ENCODE measurements at places on chromosomes 4 and X.

DNA sequence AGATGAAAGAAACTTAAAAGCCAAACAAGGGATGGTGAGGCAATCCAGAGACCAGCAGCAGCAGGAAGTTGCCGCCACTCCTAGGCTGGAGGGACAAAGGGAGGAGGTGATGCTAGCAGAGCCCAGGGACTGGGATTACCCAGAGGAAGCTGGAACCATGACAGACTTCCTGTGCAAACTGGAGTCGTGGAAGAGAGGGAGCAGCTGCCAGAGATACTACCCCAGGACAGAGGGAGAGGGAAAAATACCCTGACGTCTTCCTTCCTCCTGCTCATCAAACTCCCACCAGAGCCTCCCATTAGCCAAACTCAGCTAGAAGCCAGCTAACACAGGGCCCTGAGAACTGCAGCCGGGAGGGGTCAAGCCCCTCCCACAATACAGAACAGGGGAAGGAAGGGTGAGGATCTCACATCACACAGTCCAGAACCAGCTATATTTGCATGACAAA lies 101.2 kb upstream of the KLF3 start:
- peak; percentile 41 for DNase-seq

DNA sequence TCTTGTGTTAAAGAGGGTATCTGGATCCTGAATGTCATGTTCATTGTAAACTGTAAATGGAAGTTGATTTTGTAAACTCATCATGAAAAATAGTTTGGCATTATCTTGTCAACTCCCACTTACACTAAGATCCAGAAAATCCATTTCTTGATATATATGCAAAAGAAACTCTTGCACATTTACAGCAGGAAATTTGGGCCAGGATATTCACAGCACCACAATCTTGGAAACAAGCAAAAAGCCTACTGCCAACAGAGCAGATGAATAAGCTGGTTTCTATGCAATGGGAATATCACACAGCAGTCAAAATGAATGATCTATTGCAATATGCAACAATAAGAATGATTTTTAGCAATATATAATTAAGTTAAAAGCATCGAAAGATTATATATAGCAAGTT lies 8.6 kb downstream of the GABRA4 start:
- DNase-seq, result no peak

DNA sequence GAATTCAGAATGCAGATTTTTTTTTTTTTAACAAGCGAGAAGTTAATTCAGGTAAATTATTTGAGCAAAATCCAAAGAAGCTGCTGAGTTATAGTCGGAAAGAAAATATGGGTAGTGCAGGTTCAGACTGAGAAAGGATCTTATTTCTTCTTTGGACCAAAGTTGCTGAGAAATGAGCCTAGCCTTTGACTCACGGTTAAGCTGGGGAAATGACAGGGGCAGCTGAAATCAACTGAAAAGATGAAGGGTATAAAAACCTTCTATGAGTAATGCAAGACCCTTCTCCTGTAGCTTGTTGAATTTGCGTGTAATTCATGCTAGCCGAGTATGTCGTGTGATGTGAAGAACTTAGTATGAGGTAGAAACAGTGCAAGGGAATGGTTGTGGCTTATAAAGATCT lies 63.0 kb downstream of the KIAA0232 start:
- DNase-seq, result no peak

DNA sequence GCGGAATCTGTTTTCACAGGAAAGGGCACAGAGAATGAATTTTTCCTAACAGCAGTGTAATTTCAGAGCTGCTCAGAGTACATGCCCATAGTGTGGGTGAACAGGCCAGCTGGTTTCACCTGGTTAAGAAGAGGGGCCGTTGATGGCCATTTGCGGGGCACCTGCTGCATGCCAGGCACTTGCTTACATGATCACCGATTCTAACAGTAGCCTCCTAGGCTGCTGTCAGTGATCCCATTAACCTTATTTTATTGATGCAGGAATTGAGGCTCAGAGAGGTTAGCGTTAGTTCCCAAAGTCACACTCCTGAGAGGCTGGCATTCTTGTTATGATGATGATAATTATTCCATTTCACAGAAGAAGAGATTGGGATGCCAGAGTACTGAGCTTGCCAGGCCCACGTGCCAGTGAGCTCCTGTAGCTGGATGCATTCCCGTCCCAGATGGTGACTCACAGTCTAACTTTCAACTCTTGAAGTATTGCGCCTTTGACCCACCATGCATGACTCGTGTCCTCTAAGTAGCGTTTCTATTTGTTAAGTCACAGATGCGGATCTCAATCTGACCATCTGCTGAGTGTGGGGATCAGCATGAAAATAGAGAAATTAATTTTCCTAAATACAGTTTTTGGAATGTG lies 76.5 kb downstream of the PSAPL1 start:
- DNase-seq, result peak; percentile 87

GRCh38 chr4:149166365-149166764 lies 649.3 kb downstream of the IQCM start:
- peak; percentile 46 for DNase-seq

- DNase-seq, result peak; percentile 13
These were observed 61.5 kb upstream of the EXOC1L start for GRCh38 chr4:55758066-55758465.

GRCh38 chr4:35166466-35166865 lies 1077.8 kb downstream of the ARAP2 start:
- no peak for DNase-seq

DNA sequence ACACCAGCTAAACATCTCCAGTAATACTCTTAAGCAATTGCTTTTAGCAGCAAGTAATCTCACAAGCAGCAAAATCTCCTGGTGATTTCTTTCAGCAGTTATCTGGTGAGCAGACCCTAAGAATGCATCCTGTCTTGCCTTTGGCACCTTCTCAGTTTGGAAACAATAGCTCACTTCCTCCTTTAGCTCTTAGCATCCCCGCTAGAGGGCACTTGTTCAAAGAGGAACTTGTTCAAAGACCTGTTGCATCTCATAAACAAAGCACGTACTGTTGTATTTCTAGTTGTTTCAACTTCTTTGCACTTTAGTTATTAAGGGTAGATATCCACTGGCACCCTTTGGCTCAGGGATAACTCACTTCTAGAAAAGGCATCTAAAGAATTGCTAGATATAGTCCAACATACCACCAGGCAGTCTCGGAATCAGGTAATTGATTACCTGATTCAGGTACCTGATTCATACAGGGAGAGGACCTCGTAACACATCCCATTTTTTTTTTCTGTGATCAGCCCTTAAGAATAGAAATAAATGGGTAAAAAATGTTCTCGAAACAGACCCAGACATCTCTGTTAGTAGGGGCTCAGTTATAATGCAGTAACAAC lies 81.9 kb upstream of the QRFPR start:
- peak; percentile 61 for DNase-seq

- peak; percentile 20 for DNase-seq
These were observed 358.9 kb downstream of the FBXO8 start for GRCh38 chr4:173924561-173924960.

- DNase-seq, result no peak
These were observed 335.7 kb downstream of the FSTL5 start for GRCh38 chr4:161828061-161828460.

DNA sequence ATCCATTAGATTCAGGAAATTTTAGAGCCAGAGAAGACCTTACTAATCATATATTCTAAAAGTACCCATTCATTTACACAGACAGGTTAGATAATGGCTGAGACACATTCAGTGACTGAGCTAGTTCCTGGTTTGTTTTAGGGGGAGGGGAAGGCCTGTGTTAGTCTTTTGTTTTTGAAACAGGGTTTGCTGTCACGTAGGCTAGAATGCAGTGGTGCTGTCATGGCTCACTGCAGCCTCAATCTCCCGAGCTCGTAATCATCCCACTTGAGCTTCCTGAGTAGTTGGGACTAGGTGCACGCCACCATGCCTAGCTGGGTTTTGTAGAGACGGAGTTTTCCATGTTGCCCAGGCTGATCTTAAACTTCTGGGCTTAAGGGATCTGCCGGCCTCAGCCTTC lies 10.1 kb downstream of the RBPJ start:
- DNase-seq, result no peak

- no peak for DNase-seq
These were observed 43.5 kb downstream of the COQ2 start for GRCh38 chr4:83241132-83241531.

GRCh38 chr4:86117705-86118302 lies 242.0 kb downstream of the MAPK10 start:
- peak; percentile 97 for DNase-seq

GRCh38 chr4:14716691-14717090 lies 285.6 kb upstream of the CPEB2 start:
- no peak for DNase-seq

GRCh38 chr4:15479913-15480185 lies 10.2 kb downstream of the CC2D2A start:
- peak; percentile 30 for DNase-seq

- DNase-seq, result no peak
These were observed 45.4 kb downstream of the CXorf58 start for GRCh38 chrX:23952984-23953907.

DNA sequence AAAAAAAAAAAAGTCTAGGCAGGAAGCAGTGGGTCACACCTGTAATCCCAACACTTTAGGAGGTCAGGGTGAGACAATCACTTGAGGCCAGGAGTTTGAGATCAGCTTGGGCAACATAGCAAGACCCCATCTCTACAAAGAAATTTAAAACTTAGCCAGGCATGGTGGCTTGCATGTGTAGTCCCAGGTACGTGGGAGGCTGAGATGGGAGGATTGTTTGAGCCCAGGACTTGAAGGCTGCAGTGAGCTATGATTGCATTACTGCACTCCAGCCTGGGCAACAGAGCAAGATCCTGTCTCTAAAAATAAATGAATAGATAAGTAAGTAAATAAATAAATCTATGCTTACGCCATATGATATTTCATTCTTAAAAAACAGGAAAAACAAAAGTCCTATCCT lies 65.3 kb downstream of the DHRSX start:
- DNase-seq, result no peak

DNA sequence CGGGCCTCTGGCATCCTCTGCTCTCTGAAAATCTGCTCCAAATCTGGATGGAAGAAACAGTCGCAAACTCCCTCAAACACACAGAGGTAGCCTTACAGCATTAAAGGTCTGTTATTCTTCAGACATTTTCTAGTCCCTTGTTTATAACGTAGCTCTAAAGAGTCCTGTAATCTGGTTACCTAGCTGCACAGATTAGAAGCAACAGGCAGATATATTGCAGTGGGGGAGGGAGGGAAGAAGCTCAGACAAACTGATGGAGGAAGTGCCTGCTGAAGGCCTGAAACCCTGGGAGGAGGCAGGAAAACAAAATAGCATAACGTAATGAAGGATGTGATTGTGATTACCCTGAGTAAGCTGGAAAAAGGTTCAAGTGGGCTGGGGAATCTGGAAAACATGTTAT lies 39.4 kb downstream of the ZCCHC12 start:
- no peak for DNase-seq

DNA sequence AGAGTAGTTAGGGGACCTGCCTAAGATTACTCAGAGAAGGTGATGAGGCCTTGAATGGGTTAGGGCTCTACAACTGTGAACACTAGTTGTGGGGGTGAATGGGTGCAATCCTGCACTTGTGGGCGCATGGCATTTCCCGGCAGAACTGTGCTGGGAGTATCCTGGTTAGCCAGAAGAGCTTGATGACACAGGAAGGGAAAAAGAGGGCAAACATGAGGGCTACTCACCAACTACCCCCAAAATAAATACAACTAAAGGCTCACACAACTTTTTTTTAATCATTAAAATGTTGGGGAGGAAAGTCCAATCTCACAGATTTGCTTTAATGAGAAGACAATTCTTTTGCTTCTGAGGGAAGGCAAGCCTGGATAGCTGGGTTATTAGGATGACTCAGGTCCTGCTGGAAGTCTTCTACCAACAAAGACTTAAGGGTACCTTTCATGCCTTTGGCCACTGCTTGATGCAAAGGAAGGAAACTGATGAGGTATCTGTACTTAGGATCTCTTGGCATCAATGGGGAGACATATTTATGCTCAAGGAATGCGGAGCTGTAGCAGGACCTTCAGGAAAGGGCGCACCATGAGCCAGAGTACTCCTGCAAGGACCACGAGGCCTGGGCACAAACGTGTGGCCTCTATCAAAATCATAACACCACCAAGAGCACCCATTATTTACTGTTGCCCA lies 2.6 kb downstream of the PHKA2 start:
- DNase-seq, result no peak

- DNase-seq, result no peak
These were observed at the start of gene SLC25A31 for GRCh38 chr4:127730142-127730913. Gene SLC25A31, plus strand, starts transcription at chr4:127730400. Its CDS starts 146 bp downstream, at chr4:127730546.

DNA sequence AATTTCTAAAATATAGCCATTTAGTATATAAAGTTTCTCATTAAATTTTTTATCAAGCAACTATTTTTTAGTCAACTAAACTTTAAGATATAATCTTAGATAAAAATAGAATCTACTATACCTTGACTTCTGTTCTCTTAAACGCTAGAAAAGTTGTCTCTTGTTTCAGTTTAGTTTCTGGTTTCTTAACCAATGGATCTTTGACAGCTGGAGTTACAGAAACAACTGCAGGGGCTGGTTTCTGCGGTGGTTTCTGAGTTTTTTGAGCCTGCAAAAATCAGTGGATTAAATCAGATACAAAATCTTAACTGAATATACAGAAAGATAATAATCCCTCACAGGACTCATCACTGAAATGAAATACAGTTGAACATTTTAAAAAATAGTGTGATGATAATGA lies 21.9 kb downstream of the INTS12 start:
- no peak for DNase-seq

DNA sequence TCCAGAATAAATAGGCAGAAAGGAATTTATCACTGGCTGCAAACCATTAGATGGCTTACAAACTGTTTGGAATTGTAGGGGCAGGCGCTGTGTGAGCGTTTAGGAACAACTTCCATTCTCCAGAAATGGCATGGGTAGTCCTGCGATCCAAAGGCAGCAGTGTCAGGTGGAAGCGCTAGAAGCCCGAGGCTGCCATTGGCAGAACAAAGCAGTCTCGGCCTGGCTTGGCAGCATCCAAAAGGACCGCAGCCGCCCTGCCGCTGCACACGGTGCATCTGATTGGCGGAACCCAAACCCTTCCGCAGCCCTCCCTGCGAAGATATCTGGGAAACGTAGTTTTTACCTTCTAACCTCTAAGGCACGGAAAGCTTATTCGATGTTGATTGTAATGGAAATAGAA lies 23.6 kb upstream of the YTHDC1 start:
- DNase-seq, result peak; percentile 82

- DNase-seq, result no peak
These were observed 19.1 kb upstream of the S100P start for GRCh38 chr4:6674500-6675149.

- DNase-seq, result no peak
These were observed 230.2 kb upstream of the STK26 start for GRCh38 chrX:131792789-131793462.

DNA sequence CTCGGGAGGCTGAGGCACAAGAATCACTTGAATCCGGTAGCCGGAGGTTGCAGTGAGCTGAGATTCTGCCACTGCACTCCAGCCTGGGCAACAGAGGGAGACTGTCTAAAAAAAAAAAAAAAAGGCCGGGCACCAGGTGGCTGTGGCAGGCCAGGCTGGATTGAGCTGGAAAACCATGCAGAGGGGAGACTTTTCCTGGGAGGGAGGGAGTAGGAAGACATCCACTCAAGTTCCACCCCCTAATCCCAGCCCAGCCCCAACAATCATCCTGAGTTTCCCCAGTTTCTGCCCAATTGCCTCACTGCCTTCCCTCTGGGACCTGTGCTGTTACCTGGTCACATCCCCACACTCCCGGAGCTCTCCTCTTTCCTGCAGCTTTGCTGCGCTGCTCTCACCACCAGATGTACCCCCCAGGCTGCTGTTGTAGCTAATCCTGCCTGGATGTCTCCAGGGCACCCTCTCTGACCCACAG lies 9.0 kb upstream of the TSPYL2 start:
- DNase-seq, result no peak

- peak; percentile 29 for DNase-seq
These were observed 264.3 kb downstream of the RAPGEF2 start for GRCh38 chr4:159366966-159367780.

GRCh38 chrX:136034668-136035067 lies 49.4 kb downstream of the SLC9A6 start:
- DNase-seq, result no peak

Data from fibroblast of skin of abdomen (primary cell).